Chondrocyte (in vitro differentiated cells): ENCODE measurements at places on chromosomes 6 and 20. TPM values are rescaled to one million over a fixed set of nuclear protein-coding genes. Genes with fewer than 3 reads are reported as not detected.

- no peak for DNase-seq
These were observed 28.5 kb upstream of the PIM1 start for GRCh38 chr6:37141281-37142049.

DNA sequence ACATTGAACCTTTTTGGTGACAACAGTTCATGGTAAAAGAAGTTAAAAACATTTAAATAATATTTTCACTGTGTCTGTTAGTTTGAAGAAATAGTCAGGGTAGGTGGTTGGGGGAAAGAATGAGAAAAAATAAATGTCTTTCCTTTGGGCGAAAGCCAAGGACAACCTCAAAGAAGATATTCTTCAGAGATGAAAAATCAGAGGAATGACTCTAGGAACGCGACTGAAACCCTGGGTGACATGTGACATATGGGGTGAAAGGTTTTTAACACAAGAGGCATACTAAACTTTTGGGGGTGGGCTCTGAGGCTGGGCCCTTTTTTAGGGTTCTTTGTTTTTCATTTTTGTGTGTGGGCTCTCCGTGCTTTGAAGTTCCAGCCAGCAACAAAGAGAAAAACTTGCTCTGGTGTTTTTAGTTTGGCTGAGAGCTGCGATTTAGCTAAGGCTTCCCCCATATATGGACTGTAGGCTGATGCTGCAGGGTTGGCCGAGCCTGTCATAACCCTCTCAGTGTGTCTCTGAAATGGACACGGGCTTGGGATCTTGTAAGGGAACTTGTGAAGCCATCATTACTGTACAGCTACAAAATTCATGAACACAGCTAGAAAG is 610.1 kb upstream of the ARID1B start:
- no peak for DNase-seq

GRCh38 chr6:4727671-4728435 is 48.4 kb upstream of the CDYL start:
- DNase-seq = no peak

CARMIL1 gene
- 14.5 to 18.8 TPM (median 16.4 TPM) in 3 replicates for total RNA-seq

KHDC1L gene
- not detected in 3 replicates for total RNA-seq

DNA sequence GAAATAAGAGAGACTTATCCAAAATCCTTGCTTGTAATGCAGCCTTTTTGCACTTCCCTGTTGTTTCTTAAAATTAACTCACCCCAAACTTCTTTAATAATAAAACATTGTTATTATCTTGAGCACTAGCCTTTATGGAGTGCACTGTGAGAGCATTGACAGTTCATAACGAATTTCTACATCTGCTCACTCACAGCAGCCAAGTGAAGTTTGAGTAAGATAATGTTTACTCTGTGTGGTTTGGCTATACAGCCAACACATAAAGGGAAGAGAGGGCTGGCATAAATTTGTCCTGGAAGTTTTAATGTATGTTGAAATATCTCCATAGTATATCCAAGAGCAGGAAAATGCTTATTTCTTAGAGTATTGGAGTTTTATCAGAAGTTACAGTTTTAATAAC is 227.9 kb downstream of the FRK start:
- DNase-seq = no peak

DNA sequence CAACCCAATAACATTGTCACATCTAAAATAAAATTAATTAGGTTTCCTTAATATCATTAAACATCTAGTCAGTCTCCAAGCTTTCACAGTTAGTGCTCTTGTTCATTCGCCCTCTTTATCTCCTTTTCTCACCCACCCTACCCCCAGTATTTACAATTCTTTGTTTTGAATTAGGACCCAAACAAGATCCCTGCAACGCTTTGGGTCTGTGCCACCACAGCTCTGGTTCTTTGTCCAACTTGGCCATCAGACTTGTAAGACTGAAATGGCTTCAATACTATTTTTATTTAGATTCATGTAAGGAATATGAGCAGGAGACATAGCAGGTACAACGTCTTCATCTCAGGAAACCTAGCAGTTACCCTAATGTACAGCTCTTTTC is 276.5 kb downstream of the CDKAL1 start:
- DNase-seq = no peak

PAK1IP1 gene
- total RNA-seq = 11.5 to 14.7 TPM (median 11.9 TPM) in 3 replicates

HLA-DPA1 gene
- total RNA-seq = 0.65 to 1.3 TPM (median 1.2 TPM) in 3 replicates

DNA sequence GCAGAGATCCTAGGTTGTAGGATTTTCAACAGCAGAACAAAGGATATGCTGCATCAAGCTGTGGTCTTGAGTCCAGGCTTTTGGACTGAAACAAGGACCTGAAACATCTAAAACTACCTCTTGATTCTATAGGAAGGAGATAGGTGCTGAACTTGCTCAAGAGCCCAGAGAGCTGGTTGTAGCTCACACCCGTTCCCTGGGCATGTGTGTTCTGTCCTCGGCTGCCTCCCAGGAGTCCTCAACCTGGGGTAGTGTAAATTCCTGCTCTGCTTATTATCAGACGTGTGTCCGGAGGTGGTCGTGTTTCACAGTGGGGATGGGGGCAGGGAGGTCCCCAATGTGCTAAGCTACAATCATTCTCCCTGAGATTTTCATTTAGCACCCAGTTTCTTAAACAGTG is 4.8 kb downstream of the NOP56 start:
- no peak for DNase-seq

MRPL2 gene
- total RNA-seq = 42.6 to 46.6 TPM (median 42.9 TPM) in 3 replicates

DNA sequence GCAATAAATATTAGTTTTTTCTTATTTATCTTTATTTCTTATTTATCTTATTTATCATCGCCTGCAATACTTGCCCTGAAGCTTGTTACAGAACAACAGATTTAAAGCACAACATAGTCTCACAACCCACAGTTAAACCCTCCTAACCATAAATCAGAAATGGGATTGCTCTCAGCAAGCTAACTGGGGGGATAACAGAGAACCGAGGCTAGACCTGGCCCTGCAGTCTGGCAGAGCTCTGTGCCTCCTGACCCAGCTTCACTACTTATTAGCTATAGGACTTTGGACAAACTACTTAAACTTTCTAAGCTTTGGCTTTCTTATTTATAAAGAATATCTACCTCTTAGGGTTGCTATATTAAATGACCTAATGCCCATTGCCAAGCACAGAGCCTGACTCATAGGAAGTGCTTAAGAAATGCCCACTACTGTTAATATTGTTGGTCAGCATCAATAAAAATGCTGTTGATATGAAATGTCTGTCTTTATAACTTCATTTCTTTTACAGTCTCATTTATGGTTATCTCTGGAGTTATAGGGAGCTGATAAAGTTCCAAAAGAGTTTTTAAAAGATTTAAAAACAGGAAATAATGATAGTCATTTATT is 87.9 kb upstream of the BEND6 start:
- no peak for DNase-seq

CFAP206 gene
- 0.12 to 0.73 TPM (median 0.44 TPM) in 3 replicates for total RNA-seq

NRN1 gene
- total RNA-seq = 2.5 to 3.1 TPM in 2 of 3 replicates, not detected in the other

ATP6V1G2 gene
- total RNA-seq = 2.4 to 4.1 TPM (median 3.0 TPM) in 3 replicates

- DNase-seq = no peak
These were observed 74.1 kb upstream of the RALY start for GRCh38 chr20:33919653-33920052.

GRCh38 chr20:13101706-13102105 is 92.9 kb downstream of the SPTLC3 start:
- DNase-seq = no peak

DNA sequence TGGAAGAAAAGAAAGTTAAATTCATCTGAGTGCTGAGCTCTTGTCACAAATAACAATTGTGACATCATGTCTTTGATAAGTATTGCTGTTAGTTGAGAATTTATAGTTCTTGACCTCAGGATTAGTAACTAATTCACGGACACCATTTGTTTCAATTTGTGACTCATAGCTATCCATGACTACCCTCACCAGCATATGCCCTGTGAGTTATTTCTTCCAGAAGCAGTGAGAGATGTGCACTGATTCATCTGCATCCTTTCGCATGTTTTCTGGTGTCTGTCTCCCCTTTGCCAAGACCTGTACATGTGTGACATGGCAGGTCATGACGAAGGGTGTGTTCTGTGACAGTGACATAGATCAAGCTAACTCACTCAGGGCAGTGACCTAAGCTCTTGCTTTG is 86.9 kb downstream of the SOBP start:
- DNase-seq = no peak

DNA sequence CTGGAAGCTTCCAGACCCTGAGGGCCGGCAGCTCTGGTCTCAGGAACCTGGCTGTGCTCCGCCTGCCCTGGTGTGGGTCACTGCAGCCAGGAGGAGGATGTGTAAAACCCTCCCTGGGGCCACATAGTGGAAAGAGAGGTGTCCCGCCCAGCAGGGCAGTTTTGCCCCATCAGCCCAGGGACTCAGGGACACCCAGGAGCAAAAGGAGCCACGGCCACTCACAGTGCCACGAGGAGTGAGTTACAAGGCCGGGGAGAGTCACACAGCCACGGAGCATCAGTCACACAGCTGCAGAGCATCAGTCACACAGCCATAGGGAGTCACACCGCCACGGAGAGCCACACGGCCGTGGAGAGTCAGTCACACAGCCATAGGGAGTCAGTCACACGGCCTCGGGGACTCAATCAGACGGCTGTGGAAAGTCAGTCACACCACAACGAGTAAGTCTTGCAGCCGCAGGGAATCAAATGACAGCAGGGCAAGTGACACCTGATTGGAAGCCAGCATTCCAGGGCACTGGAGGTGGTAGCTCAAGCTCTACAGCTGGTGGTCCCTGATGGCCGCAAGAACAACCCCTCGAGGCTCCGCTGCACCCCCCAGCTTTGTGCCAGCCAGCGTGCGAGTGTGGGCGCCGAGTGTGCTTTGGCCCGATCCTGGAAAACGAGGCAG is 60.9 kb downstream of the DLL1 start:
- DNase-seq = no peak

DNA sequence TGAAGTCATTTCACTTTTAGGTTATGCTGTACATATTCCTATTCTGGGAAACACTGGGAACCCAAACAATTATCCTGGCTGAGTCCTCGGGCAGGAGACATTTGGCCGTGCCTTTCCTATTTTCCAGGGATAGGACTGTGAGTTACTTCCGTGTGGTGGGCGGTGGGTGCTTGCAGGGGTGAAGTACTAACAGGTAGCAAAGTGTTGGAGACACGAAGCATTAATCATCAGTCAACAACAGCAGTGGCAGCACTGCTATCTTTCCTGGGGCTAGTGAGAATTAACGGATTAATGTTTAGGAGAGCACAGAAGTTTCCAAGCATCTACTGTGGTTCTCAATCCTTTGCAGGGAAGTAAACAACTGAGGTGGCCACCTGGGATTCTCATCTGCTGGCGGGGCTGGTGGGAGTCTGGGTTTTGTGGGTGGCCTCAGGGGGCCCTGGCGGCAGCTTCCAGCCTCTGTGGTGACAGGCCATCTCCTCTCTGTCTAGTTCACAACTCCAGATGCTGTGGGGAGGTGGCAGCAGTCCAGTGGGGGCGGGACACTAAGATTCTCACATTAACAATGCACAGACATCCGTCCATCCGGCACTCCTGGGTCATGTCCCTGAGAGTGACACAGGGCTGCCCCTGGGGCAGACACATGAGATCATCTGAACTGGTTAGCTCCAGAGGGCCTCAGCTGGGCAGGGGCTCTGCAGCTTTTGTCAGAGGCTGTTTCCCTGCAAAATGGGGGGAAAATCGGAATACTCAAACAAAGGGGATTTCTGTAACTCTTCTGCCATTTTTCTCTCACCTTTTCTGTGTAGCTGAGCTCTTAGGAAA is 90.9 kb downstream of the GJA10 start:
- DNase-seq = no peak

GRCh38 chr6:39834278-39834677 is 42.1 kb downstream of the DAAM2 start:
- DNase-seq = no peak

GRCh38 chr6:120816794-120817193 is 517.5 kb downstream of the TBC1D32 start:
- DNase-seq = no peak

UNC93A gene
- total RNA-seq = not detected in 3 replicates

DNA sequence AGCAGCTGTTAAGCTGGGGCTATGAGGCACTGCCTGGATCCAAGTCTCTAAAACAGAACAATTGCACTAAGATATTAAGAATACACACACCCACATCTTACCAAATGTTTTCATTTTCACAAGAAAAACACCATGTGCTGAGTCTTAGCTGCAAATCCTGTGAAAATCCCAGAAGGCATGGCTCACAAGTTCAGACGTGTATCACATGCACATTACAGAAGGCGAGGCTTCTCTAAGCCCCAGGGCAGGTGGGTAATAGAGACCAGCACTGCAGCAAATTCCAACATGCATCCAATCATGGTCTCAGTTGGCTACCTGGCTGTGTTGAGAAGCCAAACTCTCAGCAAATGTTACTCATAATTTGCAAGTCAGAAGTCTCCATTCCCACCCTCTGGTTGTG is 16.2 kb upstream of the CST3 start:
- DNase-seq = no peak

LCA5 gene
- total RNA-seq = 3.0 to 4.4 TPM (median 3.8 TPM) in 3 replicates

KCNS1 gene
- 0.55 to 1.1 TPM (median 0.59 TPM) in 3 replicates for total RNA-seq

- DNase-seq = no peak
These were observed 13.1 kb downstream of the CYB5R4 start for GRCh38 chr6:83872386-83873118.

TINAG gene
- not detected in 3 replicates for total RNA-seq

MAS1 gene
- not detected in 3 replicates for total RNA-seq

DNA sequence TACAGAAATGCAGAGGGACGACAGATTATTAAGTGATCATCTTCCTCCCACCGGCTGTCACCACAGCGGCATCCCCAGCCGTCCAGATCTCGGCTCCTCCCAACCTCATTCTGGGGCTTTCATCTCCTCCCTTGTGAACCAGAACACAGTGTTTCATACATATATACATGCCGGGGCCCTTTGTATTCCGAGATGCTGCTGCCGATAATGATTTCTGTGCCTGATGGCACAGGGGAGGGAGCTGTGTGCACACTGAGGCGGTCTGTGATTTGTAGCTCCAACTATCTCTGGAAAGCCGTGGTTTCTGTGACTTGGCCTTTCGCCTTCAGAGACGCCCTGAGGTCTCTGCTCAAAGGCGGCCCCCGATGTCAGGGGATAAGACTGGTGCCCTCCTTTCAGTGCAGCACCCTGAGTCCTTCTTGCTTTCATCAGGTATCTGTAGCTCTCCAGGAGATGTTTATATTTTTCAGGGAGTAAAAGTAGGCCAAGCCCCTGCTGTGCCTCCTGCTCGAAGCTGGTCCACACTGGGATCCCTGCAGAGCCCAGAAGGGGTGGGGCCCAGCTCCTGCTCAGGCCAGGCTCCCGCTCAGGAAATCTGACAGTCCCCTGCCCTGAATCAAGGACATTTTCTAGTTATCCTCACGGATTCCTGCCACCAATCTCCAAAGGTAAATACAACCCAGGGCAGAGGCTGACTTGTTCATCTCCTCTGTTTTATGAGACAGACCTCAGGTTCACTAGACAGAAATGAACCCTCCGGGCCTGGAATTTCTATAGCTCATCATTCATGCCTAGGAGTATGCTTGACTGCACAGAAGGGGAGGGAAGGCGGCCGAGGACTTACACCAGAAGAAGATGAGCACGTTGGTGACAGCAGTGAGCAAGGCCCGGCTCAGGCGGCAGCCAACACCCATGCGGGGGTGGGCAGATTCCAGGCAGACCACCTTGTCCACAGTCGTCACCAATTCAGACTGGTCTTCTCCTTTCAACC is 11.2 kb downstream of the LEMD2 start:
- no peak for DNase-seq

GRCh38 chr6:13380761-13381160 is 52.4 kb upstream of the TBC1D7 start:
- no peak for DNase-seq
